ENCODE measurements at places on chromosomes 1 and 21.

DNA sequence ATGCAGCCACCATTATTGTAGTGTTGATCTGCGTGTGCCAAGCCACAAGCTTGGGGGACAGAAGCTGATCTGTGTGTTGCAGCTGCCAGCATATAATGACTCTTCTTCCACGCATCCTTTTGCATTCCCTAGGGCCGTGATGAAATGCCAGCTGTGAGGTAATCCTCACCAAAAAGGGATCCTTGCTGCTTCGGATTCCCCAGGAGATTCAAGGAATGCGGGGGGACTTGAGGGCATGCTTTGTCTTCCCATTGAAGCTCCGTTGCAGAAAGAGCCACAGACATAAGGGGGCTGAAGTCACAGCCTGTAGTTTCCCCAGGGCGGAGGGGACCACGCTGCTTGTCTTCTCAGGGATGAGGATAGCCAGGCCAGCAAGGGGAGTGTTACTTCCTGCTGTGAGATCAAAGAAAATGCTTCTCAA is 281.6 kb upstream of the FMN2 start:
- DNase-seq, result peak; percentile 30

DNA sequence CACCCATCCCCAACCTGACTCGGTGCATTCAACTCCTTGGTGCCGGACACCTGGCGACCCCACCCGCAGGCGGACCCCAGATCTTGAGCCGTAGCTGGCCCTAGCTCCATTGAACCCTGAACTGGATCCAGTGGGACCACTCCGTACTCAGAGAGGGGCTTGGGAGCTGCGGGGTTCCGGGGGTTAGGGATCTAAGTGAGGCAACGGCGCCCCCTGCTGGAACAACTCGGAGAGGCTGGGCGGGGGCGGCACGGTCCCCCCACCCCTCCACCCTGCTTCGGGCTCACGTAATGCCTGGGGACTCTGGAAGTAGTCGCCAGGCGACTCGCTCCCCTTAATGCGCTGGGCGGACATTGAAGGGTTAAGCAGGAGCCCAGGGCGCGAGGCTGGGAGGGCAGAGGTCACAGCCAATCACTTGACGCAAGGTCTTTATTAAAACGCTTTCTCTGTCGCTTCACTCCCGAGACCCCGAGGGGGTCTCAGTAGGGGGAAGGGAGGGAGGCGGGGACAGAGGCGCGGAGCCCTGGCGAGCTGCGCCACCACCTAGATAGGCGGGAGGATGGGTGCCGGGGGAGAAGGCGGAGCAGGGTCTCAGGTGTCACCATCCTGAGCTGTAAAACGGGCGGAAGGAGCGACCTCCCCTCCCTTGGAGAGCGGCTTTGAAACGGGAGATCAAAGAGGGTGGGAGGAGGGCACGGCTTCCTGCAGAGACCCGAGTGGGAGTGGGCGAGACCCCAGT is 704 bp upstream of the CRABP2 start:
- DNase-seq, result peak; percentile 79

DNA sequence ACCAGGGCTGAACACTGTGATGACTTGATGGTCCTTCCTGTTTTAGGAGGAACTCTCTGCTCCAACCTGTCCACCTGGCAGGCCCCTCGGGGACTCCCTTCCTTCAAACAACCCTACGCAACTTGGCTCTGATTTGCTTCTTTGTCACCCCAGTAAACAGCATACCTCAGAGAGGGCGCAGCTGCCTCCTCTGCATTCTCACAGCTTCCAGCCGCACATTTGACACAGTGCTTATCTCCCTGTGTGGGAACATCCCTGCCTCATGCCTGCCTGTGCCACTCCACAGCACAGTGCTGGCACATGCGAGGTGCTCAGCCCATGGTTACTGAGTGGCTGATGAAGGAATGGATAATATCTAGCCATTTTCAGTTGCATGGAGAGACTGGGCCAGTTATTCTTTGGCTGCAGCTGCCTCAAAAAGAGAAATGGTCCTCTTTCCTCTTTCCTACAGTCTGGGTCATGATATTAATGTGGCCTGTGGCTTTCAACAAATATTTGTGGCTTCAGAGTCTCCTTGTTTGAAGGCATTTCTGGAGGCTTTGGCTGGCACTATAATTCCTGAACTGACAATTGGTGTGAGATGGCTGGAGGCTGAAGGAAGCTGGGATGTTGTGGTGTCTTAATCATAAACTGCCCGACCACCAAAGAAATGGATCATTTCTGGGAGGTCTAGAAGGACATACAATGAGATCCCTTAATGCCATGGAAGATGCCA is 77.9 kb downstream of the TENT5C start:
- peak; percentile 76 for DNase-seq

GRCh38 chr1:200262326-200262965 is 147.4 kb downstream of the ZNF281 start:
- no peak for DNase-seq

DNA sequence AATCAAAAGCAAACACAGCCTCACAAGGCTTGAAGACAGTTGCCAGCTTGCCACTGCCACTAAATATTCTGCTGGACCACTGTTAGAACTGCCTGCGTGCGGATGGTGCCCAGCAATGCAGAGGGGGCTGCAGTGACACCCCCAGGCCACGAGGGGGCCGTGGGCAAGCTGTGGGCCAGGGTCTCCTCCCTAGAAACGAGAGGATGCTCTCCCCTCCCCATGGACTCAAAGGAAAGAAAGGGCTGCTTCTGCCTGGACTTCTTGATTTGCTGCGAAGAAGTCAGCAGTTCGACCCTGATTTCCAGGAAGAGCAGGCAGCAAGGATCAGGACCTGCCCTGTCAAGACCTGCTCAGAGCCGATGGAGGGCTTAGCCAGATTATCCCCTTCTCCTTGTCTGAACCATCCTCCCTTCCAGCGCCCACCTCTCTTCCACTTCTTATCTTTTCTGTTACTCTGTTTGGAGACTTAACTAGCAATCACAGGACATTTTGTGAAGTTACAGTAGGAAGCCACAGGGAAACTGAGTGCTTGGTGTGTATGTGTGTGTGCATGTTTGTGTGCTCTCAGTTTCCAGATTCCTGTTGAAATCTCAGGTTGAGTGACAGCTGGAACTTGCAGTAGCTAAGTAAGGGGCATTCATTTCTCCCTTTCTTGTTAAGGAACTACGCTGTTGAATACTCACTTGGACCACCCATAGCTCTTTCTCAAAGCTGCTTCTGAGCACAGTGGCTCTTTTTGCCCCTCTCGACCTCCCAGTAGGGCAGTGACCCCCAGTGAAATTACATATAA is 2.7 kb downstream of the MAN1C1 start:
- DNase-seq, result peak; percentile 78

- no peak for DNase-seq
Measured at GRCh38 chr1:185663332-185663731, 70.9 kb upstream of the HMCN1 start.

DNA sequence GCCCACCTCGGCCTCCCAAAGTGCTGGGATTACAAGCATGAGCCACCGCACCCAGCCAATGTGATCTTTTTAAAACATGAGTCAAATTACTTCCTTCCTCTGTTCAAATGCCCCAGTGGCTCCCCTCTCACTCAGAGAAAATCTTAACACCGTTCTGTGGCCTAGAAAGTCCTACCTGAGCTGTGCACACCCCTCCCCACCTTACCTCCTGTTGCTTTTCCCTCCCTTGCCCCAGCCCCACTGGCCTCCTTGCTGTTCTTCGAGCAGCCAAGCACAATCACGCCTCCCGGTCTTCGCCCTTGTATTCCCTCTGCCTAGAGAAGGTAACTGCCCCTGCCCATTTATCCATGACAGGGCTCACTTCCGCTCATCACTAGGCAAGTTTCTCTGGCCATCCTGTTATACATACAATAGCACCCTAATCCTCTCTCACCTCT is 62.6 kb upstream of the RPL11 start:
- DNase-seq, result no peak

DNA sequence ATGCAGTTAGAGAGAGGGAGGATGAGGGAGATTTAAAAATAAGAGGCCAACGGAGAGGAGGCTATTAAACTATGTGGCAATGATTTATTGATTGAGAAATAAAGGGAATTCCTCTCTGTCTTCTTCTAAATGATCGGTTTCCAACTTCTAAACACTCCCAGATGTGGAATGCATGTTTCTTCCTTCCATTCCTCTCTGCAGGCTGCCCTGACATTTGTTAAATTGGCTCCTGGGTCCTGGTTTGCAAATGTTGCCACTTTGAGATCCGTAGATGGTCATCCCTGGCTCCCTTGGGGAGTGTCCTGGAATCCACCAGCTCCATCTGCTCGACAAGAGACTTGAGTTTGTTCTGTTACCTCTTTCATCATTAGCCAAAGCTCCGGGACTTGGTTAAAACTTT is 10.3 kb upstream of the C1orf198 start:
- DNase-seq, result no peak

DNA sequence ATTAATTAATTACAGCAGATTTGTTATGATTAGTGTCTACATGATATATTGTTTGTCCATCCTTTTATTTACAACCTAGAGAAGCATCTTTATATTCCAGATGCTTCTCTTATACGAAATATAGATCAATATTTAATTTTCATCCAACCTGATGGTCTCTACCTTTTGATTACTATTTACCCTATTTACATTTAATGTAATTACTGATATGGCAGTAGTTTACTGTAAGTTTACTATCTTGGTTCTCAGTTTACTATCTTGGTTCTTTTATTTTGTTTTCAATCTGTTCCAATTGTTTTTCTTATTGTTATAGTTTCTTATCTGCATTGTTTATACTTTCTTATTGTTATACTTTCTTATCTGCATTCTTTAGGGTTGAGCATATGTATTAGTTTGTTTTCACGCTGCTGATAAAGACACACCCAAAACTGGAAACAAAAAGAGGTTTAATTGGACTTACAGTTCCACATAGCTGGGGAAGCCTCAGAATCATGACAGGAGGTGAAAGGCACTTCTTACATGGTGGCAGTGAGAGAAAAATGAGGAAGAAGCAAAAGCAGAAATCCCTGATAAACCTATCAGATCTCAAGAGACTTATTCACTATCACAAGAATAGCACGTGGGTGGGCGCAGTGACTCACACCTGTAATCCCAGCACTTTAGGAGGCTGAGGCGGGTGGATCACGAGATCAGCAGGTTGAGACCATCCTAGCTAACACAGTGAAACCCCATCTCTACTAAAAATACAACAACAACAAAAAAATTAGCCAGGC is 28.9 kb downstream of the FAF1 start:
- no peak for DNase-seq

DNA sequence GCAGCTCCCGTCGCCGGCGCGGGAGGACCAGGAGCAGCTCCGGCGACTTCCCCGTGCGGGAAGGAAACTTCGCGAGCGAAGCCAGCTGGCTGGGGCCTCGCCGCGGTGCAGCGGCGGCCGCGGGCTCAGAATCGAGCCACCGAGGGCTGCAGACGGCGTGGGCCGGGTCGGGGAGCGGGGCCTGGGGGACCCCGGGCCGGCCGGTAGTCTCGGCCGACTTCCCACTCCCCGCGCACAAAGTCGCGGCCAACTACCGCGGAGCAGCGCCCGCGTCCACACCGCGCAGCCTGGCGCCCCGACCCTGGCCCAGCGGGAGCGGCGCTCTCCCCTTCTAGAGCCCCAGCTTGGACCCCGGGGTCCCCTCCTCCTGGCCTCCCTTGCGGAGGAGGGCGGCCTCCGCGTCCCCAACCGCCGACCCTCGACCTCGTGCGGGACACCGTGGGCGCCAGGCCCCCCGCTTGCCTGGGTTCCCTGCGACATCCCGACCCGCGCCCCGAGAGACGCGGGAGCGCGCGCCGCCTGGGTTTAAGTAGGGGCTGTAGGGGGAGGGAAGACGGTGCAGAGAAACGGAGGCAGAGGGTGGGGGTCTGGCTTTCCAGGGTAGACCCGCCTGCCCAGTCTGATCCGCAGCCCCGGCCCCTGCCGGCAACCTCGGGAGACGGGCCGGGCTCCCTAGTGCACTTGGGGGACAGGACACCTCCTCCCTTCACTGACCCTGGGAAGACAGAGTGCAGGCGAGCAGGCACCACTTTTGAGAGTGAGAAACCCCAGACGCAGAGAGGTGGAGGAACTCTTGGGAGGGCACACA is 4.7 kb downstream of the PRDM16 start:
- peak; percentile 59 for DNase-seq

GRCh38 chr1:160030657-160031364 is 979 bp downstream of the PIGM start:
- peak; percentile 13 for DNase-seq

DNA sequence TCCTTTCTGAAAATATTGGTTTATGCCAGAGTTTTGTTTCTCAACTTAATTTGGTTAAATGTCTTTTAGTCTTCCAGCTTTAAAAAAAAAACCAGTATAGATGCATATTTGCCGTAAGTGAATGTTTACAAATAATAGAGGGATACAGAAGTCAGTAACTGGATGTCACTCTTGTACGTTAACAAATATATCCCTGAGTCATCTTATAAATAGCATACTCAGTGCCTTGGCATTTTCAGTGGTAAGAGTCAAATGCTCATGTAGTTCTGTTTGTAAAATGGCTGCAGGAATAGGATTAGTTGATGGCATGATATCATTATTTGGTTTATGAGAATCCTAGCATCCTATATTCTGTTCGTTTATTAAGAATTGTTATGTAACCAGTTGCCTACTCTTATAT is 55.4 kb downstream of the SPEN start:
- peak; percentile 61 for DNase-seq

DNA sequence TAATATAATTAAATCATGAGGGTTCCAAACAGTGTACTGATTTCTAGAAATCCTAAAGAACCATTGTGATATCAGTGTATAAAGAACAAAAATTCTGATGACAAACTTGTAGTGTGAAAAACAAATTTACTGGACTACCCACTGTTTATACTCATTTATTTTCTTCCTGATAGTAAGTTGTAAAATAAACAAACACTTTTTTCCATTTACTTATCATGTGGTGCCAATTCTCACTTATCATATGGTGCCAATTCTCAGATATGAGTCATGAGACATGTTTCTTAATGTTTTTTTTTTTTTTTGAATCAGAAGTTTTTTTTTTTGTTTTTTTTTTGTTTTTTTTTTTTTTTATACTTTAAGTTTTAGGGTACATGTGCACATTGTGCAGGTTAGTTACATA is 137.7 kb downstream of the LEPR start:
- no peak for DNase-seq

DNA sequence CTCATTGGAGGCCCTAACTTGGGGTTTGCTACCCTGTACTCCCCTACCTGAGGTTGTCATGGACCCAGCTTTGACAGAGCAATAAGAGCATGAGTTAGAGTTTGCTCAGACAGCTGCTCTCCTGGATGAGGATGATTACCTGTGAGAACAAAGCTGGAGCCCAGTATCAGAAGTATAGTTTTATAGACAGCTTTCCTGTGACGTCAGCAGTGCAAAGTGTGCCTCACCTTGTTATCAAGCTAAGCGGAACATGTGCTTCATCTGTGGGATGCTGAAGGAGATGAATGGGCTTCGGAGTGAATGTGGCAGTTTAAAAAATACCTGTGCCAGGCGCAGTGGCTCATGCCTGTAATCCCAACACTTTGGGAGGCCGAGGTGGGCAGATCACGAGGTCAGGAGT is 5.4 kb upstream of the WDR47 start:
- no peak for DNase-seq

GRCh38 chr1:201426479-201427310 is 5.2 kb upstream of the TNNI1 start:
- peak; percentile 45 for DNase-seq

GRCh38 chr1:51750729-51751128 is 127.8 kb downstream of the NRDC start:
- no peak for DNase-seq
